Activated CD4-positive, alpha-beta T cell treated with anti-CD3 and anti-CD28 coated beads for 1 hour (primary cell): ENCODE measurements at places on chromosomes 6 and 20.
A peak's percentile ranks its signal among the peaks of the same experiment; 100 is the strongest.

DNA sequence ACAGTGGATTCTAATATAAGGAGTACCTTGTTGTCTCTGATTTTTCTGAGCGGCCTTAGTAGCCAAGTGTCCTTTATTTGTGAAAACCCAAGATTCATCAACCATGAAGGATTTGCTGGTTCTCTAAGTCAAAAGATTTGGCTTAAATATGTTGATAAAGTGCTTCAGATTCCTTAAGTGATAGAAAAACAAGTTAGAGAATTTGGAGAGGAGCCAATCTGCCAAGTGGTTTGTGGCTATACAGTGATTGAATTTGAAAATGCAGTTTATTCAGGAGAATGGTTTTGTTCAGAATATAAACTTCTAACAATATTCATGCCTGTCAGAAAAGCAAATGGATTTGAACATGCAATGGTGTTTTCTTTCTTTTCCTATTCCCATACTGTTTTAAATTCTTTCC, 54.8 kb downstream of the CAP2 start:
- no peak for DNase-seq

DNA sequence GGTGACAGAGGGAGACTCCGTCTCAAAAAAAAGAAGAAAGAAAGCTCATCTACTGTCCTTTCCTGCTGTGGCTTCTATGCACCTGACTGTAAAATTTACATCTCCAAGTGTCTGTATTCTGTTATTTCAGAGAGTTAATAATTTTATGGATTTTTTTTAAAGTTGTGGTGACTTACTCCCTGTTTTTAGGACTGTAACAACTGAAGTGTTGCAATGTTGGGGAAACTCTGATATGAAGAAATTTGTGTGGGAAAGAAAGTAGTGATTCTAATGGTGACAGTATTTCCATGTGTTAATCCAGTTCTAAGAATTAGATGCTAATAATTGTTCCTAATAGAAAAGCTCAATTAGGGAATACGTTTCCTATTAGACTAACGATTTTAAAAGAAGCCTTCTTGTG, 27.4 kb downstream of the STX11 start:
- DNase-seq: no peak

DNA sequence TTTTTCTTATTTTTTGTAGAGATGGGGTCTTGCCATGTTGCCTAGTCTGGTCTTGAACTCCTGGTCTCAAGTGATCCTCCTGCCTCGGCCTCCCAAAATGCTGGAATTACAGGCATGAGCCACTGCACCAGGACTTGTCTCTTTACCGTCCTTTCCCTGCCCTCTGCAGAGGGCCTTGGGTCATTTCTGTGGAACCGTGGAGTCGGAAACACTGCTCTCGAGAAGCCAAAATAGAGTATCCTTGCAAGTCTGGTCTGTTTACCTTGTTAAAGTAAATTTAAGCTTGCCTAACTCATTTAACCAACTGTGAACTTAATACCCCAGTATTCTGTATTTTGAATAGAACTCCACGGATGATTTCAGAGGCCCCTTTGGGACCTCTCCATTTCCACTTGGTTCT, 51.4 kb downstream of the KDM1B start:
- no peak for DNase-seq

- no peak for DNase-seq
These were observed 251.4 kb downstream of the PRL start for GRCh38 chr6:22045261-22045912.

GRCh38 chr20:43066125-43066524, 123.6 kb downstream of the PTPRT start:
- no peak for DNase-seq

DNA sequence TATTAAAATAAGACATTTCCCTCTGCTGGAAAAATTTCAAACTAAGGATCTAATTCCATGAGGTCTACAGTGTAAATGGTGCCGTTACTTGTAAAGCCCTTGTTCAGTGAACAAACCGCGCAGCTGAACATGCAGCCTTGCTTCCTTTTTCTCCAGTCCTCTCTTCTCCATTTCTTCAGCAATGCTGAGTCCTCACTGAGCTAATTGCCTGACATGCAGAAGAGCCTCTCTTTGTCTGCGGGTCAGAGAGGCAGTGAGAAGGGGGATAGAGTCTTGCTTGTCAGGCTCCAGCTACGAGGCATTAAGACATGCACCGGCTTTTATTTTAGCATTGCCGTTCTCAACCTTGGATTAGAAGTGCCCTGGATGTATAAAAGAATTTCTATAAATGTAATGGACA, 25.7 kb downstream of the ZDHHC14 start:
- DNase-seq: no peak

GRCh38 chr6:5325173-5325572, 63.9 kb downstream of the FARS2 start:
- DNase-seq: no peak

- DNase-seq: no peak
These were observed 76.4 kb downstream of the HMGN3 start for GRCh38 chr6:79157961-79158644.

DNA sequence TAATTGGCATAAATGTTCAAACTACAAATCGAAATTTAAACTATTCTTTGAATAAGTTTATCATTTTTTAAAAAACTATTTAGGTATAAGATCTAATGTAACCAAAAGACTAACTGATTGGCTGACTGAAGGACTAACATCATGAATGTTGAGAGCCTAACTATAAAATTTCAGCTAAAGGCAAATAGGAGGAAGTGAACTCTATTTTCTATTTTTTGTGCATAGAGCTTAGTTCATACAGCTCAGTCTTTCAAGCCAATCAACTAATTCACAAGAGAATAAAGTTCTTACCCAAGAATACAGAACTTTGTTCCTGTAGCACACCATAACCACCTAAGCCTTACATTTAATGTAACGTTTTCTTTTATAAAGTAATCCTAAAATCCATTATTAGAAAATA, 46.3 kb upstream of the STXBP5 start:
- DNase-seq: no peak

DNA sequence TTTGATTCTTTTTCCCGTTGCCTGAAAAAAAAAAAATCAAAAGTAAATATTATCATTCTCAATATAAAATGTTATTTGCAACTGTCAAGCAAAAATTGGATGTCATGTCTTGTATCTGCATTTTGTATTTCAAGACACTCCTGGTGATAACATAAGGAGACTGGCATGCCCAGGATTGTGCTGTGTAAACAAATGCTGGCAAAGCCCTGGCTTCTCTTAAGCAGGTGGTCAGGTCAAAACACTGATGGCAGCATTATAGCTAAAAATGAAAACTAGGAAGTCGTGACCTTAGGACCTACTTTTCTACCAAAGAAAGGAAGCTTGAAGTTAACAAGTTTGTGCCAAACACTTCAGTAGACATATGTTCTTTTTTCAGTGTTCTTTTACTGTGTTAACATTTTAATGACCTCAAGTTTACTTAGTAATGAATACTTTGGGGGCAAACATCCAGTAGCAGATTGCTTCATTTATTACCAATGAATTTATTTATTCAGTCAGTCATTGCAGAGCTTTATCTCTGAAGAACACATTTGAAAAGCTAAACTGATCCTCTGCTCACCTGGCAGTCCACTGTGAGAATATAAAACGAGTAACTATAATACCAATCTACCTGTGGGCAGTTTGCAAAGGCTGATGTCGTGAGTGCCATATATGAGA, 243.1 kb upstream of the FLRT3 start:
- no peak for DNase-seq

DNA sequence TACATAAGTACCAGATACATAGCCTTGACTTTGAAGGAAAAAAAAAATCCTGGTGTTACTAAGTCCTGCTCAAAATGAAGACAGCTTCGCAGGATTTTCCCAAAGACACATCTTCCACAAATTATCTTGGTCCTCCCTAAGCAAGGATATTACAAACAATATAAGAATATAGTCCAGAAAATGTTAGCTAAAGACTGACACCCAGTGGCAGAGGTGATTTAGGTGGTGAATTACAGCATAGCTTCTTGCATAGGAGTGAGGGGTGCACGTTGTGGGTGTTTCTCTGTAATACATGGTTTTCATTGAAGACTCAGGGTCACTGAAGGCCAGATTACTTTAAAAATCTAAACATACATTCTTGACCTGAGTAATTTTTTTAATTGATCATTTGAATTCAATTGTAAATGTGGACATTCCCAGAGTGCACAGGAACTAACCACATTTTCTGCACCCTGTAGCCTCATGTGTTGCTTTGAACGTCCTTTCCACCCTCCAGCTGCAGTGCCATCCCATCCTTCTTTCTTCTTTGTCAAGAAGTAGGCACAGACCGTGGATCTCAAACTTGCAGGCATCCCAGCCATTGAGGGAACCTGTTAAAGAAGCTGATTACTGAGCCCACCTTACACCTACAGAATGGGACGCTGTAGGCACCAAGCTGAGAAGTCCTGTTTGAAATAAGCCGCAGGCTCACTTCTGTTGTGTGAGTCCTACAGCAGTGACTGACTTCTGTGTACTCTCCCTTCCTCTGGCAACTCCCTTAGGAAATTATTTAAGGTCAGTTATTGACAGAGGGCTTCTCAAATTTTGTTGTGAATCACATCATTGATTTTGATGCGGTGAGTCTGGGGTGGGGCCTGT, 102.6 kb downstream of the PERP start:
- no peak for DNase-seq

- DNase-seq: no peak
These were observed 47.8 kb upstream of the PLCG1 start for GRCh38 chr20:41089555-41089954.

DNA sequence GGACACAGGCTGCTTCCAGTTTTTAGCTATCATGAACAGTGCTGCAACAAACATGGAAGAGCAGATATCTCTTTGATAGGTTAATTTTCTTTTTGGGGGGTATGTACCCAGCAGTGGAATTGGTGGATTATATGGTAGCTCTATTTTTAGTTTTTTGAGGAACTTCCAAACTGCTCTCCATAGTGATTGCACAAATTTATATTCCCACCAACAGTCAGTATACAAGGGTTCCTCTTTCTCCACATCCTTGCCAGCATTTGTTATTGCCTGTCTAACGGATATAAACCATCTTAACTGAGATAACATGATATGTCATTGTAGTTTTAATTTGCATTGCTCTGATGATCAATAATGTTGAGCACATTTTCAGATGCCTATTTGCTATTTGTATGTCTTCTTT, 237.6 kb downstream of the MMUT start:
- no peak for DNase-seq

DNA sequence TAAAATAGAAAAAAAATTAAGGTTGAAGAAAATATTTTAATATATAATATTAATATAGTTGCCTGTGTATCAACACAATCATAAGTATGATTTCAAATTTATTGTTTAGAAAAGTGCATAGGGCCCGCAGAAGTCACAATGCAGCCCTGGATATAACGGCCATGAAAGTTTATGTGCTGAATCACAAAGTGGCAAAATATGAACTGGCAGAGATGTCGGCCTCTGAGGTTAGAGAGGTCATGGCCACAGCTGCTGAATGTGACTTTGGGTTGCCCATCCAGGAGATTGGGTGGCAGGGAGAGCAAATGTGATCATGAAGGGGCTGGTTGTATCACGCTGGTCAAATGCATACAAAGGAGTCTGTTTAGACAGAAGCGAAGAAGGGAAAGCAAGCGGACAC, 35.7 kb downstream of the COL11A2 start:
- DNase-seq: no peak

GRCh38 chr6:102742028-102742427, 1348.5 kb downstream of the GRIK2 start:
- no peak for DNase-seq

GRCh38 chr6:156109713-156110112, 654.1 kb upstream of the NOX3 start:
- DNase-seq: no peak

DNA sequence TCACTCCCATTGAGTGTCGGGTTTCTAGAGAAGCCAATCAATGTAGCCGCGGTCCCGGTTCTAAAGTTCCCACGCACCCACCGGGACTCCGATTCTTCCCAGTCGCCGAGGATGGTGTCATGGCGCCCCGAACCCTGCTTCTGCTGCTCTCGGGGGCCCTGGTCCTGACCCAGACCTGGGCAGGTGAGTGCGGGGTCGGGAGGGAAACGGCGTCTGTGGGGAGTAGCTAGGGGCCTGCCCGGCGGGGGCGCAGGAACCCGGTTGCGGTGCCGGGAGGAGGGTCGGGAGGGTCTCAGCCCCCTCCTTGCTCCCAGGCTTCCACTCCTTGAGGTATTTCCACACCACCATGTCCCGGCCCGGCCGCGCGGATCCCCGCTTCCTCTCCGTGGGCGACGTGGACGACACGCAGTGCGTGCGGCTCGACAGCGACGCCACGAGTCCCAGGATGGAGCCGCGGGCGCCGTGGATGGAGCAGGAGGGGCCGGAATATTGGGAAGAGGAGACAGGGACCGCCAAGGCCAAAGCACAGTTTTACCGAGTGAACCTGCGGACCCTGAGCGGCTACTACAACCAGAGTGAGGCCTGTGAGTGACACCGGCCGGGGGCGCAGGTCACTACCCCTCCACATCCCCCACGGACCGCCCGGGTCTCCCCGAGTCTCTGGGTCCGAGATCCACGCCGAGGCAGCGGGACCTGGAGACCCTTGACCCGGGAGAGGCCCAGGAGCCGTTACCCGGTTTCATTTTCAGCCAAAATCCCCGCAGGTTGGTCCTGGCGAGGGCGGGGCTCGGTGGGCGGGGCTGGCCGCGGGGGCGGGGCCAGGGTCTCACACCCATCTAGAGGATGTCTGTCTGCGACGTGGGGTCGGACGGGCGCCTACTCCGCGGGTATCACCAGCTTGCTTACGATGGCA, 35.2 kb upstream of the HLA-G start:
- DNase-seq: peak; percentile 69

DNA sequence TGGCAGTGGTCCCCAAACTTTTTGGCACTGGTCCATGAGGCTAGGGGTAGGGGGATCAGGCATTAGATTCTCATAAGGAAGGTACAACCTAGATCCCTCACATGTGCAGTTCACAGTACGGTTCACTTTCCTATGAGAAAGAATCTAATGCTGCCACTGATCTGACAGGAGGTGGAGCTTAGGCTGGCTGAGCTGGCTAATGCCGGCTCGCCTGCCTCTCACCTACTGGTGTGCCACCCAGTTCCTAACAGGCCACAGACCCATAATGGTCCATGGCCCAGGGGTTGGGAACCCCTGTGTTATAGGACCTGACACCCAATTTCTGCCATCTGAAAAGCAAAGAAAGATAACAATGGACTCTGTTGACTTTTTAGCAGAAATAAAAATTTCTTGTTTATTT, 199.6 kb downstream of the GMPR start:
- no peak for DNase-seq

DNA sequence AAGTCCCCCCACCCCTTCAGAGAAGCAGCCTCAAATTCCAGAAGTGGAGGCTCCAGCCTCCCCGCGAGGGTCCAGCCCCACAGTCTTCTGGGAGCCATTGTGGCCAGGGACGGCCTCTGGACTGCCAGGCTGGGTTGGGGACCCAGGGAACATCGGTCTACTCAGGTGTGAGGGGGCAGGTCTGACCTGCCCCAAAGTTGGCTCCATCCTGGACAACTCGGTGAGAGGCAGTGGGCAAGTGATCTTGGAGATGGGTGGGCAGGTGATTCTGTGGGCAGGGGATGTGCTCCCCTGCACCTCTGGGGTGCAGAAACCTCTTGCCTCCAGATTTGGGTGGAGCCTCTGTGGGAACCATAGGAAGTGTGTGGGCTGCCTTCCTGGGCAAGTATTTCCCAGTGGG, 12.2 kb upstream of the SLC22A7 start:
- DNase-seq: no peak

GRCh38 chr6:14029605-14030004, 88.0 kb upstream of the CD83 start:
- DNase-seq: no peak
